OCI-LY7 (cell line): ENCODE measurements at places on chromosomes 7 and 10.
A peak's percentile ranks its signal among the peaks of the same experiment; 100 is the strongest.

- DNase-seq, result peak; percentile 5
Measured at GRCh38 chr7:108794466-108794865, 224.8 kb downstream of the DNAJB9 start.

GRCh38 chr10:61001731-61002122, 57.7 kb upstream of the RHOBTB1 start:
- DNase-seq, result no peak

DNA sequence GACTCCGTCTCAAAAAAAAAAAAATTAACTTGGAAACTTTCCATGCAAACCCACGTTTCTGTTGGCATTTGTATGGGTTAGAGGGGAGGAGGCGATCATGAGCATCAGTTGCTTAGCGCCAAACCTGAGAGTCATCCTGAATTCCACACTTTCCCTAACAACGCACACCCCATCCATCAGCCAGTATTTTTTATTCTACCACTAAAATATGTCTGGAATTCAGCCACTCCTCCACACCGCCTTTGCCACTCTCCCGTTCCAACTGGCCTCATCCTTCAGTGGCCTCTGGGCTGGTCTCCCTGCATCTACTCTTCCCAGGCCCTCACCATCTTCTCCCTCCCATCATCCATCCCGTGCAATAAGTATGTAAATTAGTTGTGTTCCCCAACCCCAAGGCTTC, 4.7 kb upstream of the LMBR1 start:
- DNase-seq, result no peak

DNA sequence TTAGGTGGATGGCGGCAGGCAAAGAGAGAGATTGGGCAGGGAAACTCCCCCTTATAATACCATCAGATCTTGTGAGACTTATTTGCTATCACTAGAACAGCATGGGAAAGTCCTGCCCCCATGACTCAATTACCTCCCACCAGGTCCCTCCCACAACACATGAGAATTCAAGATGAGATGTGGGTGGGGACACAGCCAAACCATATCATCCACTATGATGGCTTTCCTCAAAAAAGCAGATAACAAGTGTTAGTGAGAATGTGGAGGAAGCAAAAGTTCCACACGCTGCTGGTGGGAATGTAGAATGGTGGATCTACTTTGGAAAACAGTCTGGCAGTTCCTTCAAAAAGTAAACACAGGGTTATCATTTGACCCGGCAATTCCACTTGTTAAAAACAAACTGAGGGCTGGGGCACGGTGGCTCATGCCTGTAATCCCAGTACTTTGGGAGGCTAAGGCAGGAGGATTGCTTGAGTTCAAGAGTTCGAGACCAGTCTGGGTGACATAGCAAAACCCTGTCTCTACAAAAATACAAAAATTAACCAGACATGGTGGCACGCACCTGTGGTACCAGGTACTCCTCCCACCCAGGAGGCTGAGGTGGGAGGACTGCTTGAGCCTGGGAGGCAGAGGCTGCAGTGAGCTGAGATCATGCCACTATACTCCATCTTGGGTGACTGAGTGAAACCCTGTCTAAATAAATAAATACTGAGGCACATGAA, 161.4 kb upstream of the EEPD1 start:
- no peak for DNase-seq

- no peak for DNase-seq
Measured at GRCh38 chr7:92446869-92447344, 375 bp upstream of the GATAD1 start.

GRCh38 chr10:109676703-109677102, 246.6 kb downstream of the XPNPEP1 start:
- DNase-seq, result no peak

DNA sequence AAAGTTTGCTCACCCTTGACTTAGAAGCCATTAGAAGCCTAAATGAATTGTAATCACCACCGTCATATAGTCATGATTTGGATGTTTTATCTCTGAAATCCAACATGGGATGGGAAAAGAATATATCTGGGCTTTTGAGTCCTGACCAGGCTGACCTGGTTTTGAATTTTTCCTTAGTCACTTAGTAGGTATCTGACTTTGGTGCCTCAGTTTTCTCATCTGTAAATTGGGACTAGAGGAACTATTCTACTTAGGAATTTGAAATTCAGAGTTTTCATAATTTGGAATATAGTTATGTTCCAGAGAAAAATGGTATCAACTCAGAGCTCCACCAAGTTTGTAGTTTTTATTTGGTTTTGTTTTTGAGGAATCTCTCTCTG, 40.9 kb downstream of the SHOC2 start:
- DNase-seq, result no peak

DNA sequence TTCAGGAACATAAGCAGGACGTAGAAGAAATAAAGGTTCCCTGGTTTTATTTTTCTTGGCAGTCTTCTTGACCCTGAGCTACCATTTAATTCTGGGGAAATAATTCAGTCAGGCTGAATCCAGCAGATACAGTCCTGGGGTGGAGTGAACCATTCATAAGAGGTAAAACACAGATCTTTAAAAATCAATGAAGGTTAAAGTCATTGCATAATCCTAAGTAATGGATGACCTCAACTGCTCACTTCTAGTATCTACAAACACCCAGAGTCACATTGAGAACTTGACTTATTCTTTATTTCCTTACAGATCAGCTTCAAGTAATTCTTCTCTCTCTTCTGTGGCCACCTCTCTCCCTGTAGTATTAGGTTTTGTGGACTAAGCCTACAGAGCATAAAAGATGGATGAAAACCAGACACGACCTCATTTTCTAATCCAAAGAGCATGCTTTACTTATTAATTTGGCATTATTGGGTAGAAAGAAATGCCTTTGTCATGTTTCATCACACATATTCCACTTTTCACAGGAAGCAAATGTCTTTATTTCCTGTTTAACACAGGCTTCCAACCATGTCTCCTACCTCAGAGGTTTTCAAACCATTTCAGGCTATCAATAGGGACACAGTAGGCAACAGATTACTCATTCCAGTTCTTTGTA, 182.3 kb upstream of the IMMP2L start:
- no peak for DNase-seq
